Heart left ventricle (tissue), 16 donors: ENCODE measurements at places on chromosomes 1 and 21. TPM values are rescaled to one million over a fixed set of nuclear protein-coding genes. Genes with fewer than 3 reads are reported as not detected.

The TSPAN2 gene
- 4.6 TPM for total RNA-seq

The CLCNKB gene
- 2.7 TPM for total RNA-seq

DNA sequence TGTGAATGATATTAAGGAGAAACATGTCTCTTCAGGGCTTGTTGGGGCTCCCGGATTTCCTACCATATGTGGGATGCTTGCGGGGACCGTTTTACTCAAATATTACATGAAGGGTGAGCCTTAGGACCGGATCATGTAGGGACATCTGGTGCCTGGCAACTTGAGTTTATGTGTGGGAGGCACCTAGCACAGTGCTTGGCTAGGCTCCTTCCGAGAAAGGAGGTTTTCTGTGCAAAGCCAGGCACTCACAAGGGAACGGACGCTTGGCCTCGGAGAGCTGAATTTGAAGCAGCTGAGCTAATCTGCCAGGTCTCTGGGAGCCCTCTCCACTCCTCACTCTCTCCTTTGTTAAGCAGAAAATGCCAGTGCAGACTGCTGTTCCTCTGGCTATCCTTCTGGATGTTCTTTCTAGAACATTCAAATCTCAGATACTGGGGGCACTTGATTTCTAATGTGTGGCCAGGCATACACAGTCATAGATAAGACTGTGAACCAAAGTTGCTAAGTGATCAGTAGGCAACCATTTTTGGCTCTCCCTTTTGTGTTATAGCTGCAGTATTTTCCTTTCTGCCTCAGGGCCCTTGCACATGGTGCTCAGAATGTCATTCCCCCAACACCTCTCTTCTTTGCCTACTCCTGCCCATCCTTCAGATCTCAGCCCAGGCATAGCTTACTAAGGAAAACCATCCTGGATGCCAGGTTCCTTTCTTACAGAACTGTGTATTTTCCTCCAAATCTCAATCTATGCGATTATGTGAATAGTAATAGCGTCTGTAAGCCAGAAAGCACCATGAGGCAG lies 216.6 kb upstream of the CSF3R start:
- DNase-seq: no peak

DNA sequence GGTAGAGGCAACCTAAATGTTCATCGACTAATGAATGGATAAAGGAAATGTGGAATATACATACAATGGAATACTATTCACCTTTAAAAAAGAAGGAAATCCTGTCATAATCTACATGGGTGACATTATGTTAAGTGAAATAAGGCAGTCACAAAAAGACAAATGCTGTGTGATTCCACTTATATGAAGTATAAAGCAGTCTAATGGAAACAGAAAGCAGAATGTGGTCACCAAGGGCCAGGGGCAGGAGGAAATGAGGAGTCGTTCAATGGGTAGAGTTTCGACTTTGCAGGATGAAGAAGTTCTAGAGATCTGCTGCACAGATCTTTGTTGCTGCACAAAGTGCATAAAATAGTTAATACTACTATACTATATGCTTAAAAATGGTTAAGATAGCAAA lies 7.8 kb downstream of the DIPK1A start:
- DNase-seq: no peak

- DNase-seq: no peak
Measured at GRCh38 chr1:29777522-29777921, 541.2 kb downstream of the PTPRU start.
